ENCODE measurements at places on chromosomes 1 and 21.

- peak; percentile 88 for DNase-seq
Observed at GRCh38 chr1:109399326-109399957, 1.7 kb upstream of the SORT1 start.

DNA sequence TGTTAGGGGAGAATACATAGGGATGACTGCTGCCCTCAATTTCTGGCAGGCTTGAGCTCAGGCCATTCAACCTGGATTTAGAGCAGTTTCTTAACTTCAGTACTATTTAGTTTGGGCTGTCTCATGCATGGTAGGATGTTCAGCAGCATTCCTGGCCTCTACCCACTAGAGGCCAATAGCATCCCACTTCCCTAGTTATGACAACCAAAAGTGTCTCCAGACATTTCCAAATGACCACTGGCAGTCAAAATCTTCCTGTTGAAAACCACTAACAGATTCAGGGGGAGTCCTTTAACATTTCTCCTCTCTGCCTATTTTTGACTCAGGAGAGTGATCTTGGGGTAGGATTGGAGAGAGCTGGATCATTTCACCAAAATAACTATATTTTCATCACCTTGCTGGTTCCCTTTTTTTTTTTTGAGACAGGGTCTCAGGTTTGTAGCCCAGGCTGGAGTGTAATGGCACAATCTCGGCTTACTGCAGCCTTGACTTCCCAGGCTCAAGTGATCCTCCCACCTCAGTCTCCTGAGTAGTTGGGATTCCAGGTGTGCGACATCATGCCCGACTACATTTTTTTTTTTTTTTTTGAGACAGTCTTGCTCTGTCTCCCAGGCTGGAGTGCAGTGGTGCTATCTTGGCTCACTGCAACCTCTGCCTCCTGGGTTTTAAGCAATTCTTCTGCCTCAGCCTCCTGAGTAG lies 8.7 kb downstream of the GNAT2 start:
- DNase-seq = no peak

DNA sequence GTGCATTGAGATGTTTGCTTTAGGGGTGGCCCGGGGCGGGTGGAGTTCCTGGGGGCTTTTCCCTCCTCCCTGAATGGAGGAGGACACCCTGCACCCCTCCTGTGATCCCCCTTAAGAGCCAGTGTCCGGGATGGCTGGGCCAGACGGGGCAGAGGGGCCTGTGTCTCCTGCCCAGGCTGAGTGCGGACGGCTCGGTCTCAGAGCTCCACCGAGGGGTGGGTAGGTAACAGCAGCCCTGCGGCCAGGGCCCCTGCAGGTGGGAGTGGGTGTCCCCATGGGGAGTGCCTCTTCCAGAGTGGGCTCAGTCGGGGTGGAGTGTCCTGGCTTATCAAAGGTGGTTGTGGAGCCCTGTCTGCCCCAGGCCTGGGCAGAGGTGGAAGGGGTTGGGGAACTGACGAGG lies 23.1 kb downstream of the TP73 start:
- DNase-seq = no peak

DNA sequence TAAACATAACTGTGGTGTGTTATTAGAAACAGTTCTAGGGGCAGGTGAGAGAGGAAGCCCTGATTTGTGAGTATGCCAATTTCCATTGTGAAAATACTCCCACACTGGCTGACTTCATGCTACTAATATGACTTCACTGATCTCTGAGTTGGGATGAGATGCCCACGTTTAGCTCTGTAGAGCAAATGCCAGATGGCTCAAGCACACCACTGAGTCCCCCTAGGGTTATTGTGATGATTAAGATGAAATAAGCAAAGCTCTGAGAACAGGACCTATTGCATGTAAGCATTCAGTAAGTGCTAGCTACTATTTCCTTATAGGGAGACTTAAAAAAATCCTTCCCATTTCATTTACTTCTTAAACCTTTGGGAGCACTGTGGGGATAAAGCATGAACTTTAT lies 117.6 kb downstream of the CENPF start:
- no peak for DNase-seq

- DNase-seq = no peak
Observed at GRCh38 chr1:180811886-180812285, 100.8 kb upstream of the KIAA1614 start.

DNA sequence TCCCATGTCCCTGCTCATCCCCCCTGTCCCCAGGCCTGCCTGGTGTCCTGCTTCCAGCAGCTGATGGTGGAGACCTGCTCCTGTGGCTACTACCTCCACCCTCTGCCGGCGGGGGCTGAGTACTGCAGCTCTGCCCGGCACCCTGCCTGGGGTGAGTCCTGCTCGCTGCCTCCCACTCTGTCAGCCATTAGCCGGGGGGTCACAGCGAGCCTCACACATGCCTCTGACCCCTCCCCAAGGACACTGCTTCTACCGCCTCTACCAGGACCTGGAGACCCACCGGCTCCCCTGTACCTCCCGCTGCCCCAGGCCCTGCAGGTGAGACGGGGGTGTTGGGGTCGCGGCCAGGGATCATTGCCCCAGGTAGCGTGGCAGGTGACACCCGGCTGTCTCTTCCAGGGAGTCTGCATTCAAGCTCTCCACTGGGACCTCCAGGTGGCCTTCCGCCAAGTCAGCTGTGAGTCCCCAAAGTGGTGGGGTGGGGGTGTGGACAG lies 10.0 kb downstream of the SCNN1D start:
- peak; percentile 77 for DNase-seq
